Fibroblast of skin of left biceps (primary cell): ENCODE measurements at places on chromosomes 4 and X.

DNA sequence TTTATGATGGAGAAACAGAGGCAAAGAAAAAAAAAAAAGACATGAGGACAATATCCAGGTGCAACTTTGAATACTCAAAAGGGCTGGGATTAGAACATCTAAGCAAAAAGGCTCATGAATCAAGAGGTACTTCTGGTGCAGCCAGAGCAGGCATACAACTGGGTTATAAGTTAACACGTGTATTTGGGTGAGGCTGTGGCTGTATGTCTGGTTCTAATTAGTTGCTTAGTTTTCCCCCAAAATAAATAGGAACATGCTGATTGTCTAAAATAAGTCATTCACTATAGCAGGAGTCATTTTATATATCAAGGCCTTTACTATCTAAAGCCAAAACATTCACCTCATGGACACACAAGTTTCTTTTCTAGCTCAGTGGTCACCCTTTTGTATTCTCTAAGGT is 20.2 kb downstream of the NHS start:
- no peak for DNase-seq

DNA sequence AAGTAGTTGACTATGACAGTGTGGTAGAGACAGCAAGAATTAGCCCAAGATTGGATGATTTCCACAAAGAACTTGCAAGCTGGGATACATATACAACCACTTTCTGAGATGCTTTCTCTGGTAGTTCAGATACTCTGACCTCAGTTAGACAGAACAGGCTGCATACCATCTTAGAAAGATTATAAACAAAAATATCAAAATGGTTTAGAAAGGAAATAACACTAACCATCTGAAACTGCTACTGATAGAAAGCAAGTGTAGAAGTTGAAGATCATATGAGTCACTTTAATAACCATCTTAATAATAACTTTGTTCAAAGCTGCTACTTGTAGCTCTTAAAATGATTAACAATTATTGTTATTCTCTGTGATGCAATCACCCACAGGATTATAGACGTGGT is 255.4 kb upstream of the TTC29 start:
- no peak for DNase-seq

DNA sequence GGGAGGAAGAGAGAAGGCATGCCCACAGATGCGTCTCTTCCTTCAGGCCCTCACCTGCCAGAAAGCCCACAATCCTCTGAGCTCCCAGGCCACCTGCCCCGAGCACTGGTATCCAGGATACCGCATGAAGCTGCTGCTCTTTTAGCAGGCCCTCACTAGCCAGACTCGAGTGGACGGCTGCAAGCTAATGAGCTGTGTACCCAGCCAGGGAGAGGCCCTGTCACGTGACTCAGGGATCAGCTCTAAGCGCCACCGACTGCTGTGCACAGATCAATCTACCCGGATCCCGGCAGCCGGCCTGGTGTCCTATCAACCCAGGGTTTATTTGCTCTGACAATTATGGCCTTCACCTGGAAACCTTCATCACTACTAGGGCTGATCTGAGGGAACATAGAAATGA is 39.0 kb downstream of the BCOR start:
- no peak for DNase-seq

GRCh38 chrX:16479206-16479869 is 170.6 kb upstream of the S100G start:
- DNase-seq: peak; percentile 35

DNA sequence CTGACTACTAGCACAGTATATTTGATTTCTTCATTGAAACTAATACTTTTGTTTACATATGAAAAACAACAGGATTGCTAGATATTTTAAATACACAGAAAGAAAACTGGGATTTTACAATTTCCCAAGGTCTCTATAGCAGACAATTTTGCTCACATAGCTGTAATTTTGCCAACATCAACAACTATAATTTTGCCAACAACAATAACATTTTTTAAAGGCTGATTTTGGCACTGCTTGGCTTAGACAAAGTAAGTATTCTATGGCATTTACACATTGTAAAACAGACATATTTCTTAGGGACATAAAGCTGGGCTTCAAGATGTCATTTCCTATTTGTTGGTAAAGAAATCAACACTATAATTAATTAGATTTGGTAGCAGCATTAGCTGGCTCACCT is 922.1 kb downstream of the RAB28 start:
- DNase-seq: no peak

DNA sequence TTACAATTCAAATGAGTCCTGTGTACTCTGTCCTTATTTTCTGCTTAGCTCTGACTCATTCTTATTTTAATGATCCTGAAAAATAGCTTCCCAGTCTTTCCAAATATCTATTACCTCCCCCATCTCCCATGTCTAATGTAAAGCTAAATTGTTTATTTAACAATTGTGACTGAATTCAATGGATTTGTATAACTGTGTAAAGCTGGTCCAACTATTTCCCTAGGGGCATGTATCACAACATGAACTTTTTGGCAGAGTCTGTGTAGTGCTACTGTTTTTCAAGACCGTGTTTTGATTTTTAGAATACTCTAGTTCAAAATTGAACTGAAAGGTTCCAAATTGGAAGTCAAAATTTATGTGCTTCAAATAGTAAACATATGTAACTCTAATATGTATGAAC is 67.8 kb downstream of the SPCS3 start:
- peak; percentile 27 for DNase-seq

- no peak for DNase-seq
Measured at GRCh38 chr4:78570117-78570516, 18.5 kb downstream of the ANXA3 start.

GRCh38 chr4:47315346-47315745 is 148.2 kb downstream of the COMMD8 start:
- peak; percentile 18 for DNase-seq

DNA sequence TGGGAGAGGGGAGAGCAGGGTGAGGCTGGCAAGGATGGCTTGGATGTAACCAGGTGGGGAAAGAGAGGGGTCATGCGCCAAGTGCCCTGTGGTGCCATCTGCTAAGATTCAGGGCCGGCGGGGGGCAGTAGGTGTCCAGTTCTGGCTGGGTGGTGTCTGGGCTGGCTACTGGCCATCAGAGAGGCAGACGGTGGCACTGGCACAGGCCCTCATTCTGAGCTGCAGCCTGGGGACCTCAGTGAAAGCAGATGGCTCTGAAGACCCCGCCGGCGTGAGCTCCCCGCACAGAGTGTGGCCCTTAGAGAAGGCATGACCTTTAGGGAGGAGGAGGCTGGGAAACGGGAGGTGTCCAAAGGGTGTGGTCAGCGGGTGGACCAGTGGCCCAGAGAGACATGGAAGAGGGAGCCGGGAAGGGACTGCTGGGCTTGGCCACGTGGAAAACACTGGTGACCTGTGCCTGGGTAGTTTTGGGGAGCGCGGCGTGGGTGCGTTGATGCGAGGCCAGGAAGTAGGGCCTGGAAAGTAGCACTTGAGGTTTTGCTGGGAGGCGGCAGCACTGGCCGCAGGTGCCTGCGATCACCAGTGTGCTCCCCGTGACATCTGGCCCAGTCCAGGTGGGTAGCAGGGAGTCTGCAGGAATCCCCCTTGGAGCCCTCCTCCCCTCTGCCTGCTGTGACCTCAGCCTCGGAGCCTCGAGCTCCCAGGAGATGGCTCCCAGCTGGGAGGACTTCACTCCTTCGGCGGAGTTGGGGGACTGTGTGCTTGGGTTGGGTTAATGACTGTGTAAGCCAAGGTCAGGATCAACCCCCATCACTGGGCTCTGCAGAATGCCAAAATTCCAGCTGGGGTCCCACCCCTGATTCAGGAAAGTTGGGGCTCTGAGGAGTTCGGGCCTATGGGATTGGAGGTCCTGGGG is 9.3 kb upstream of the SH3TC1 start:
- DNase-seq: no peak

DNA sequence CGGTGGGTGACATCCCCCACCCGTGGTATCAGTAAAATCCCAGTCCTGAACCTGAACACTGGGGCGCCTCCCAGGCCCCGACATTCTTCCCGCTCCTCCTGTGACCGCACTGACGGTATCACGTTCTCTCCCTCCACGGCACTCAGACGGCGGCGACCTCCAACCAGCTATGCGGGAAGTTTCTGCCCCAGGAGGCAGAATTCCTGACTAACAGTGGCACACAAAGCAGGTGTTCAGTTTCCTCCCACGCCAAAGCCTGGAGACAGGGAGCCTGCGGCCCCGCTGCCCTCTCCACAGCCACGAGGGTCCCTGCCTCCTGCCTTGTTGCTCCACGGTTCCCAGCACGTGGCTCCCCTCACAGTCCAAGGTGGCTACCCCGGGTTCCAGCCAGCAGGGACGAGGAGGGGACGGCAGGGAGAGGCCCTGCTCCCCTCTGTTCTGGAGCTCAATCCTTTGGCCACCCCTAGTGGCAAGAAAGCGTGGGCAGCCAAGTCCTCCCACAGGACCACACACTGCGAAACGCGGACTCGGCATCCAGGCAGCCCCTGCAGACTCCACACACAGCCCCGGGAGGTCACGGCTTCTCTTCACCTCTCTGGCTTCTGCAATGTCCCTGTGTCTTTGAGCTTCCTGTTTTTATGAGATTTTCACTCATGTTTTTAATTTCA is 15.2 kb downstream of the CTBP1 start:
- no peak for DNase-seq

- DNase-seq: no peak
Measured at GRCh38 chrX:23578079-23578478, 89.2 kb upstream of the PRDX4 start.

- no peak for DNase-seq
Measured at GRCh38 chr4:40186665-40187014, 10.2 kb upstream of the RHOH start.

GRCh38 chr4:101853028-101853427 is 62.5 kb downstream of the BANK1 start:
- no peak for DNase-seq

GRCh38 chr4:124540014-124540413 is 172.5 kb downstream of the ANKRD50 start:
- no peak for DNase-seq

- no peak for DNase-seq
Measured at GRCh38 chr4:177308847-177309521, 690 bp upstream of the NEIL3 start.

DNA sequence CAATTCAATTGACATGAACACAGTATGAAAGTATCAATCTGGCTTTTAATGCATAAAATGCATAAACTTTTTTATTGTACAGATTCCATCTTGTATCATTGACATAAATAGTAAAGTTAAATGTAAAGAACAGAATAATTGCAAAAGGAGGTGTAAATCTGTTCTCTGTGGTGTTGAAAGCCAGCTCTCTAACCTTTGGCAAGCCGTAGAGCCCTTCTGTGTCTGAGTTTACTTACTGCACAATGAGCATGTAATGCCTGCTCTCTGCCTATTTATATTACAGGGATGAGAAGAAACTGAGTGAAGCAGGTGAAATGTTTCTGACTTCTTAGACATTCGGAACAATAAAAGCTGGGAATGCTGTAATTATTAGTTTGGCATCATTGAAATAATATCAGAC is 389.3 kb upstream of the EPHA5 start:
- DNase-seq: no peak

GRCh38 chrX:102651242-102652011 is at the start of gene GPRASP1:
Gene GPRASP1 (plus strand): TSS chrX:102651483. CDS start chrX:102653914, 2,431 bp downstream.
- no peak for DNase-seq

GRCh38 chr4:2948895-2949781 is 14.1 kb downstream of the NOP14 start:
- DNase-seq: no peak

DNA sequence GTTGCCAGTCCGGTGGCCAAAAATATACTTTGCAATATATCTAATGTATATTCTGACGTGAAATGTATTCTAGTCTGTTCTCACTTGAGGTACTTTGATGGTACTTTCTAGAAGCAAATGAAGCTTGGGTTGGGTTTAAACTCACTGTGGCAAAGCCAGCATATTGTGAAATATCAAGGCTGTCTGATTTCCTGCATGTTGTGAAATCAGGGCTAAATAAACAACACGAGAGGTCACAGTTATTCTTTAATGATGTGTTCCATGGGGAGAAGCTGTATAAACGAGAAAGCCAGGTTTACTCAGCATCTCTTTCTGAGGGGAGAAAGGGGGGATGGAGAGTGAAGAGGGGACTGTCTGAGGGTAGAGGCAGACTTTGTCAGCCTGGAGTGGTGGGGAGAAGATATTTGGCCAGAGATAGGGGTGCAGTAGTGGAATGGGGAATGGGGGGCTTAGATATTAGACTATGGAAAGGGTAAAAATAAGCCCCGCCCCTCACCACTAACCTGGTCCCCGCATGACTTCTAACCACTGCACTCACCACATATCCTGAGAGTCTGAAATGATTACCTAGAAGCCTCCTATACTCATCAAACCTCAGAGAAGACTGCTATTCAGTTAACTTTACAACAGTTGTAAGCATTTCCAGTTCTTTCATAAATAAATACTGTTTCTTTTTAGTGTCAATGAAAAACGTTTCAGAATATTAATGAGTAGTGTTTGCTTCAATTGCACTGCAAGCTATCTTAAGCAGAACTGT is 5.9 kb upstream of the SCARB2 start:
- DNase-seq: no peak

- no peak for DNase-seq
Measured at GRCh38 chr4:147366164-147366563, 114.7 kb upstream of the EDNRA start.

- DNase-seq: no peak
Measured at GRCh38 chr4:45692131-45692735, 431.6 kb downstream of the GABRG1 start.

GRCh38 chr4:157048248-157048647 is 27.7 kb upstream of the GLRB start:
- DNase-seq: peak; percentile 46

GRCh38 chr4:151961456-151961855 is 200.6 kb upstream of the GATB start:
- no peak for DNase-seq

DNA sequence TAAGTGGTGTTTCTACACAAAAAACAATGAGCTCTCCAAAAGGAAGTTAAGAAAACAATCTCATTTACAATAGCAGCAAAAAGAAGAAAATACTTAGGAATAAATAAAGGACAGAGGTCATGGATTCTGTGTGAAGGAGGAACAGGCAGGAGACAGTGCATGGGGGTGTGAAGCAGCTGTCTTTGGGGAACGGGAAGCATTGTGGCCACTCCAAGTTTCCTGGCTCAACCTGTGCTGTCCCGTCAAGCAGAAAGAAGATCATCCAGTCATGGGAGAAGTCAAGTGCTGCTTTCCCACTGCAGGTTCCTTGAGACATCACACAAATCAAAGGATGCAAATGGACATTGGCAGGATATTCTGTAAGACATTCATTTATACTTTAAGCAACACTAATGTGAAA is 66.1 kb upstream of the MAML3 start:
- no peak for DNase-seq

- no peak for DNase-seq
Measured at GRCh38 chr4:23038626-23039491, 346.1 kb downstream of the GBA3 start.

DNA sequence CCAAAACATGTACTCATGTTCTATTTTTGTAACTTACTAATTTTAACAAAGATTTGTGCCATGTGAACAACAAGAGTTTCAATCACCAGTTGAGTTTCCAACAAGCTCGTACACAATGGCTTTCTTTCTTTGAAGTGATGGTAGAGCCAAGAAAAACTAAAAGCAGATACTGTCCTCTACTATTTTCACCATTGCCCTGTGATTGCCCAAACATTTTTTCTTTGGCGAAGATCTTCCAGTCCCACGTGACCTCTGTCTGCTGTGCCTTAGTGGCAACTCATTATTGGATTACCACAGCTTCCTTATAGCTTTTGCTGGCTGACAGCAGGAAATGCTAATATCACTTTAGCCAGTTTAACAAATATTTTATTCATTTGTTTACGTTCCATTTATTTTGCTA is 1147.1 kb downstream of the STIM2 start:
- no peak for DNase-seq
